Esophagus mucosa (tissue), 1 donor: ENCODE measurements at places on chromosomes 5 and 9. TPM values are rescaled to one million over a fixed set of nuclear protein-coding genes. Genes with fewer than 3 reads are reported as not detected.

The TESK1 gene
- 9.5 TPM for total RNA-seq

The INSL6 gene
- not detected for total RNA-seq

The RALGPS1 gene
- total RNA-seq = 6.8 TPM

The CARD6 gene
- 15.9 TPM for total RNA-seq

The KIF20A gene
- 21.2 TPM for total RNA-seq

The BTF3 gene
- 764 TPM for total RNA-seq

The FRMD3 gene
- total RNA-seq = 0.60 TPM

The NAA35 gene
- 17.3 TPM for total RNA-seq

The P4HA2 gene
- 19.0 TPM for total RNA-seq

The SOHLH1 gene
- not detected for total RNA-seq

The OR1Q1 gene
- not detected for total RNA-seq

The TUT7 gene
- total RNA-seq = 33.3 TPM

The DDX4 gene
- total RNA-seq = not detected

- ATAC-seq = peak; percentile 47
These were observed 41.9 kb downstream of the TNFAIP8 start for GRCh38 chr5:119397518-119398380.

- peak; percentile 99 for ATAC-seq
These were observed at the start of gene ELAVL2 for GRCh38 chr9:23826120-23826629. Gene ELAVL2, minus strand, starts transcription at chr9:23826240. Its CDS starts 64,006 bp downstream, at chr9:23762234.

DNA sequence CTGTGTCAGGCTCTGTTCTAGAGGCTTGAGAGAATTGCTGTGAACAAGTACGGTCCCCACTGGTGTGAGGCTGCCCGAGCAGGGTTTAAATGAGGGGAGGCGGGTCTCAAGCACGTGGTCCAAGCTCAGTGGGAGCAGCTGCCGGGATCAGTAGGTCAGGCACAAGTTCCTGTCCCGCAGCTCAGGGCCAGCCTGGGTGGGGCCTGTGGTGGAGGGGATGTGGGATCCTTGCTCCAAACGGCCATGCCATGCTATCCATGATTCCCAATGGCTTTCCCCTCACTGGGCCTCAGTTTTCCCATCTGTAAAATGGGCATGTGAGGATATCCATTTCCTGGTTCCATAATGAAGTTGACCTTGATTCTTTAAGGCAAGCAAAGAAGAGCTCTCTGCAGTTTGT lies 17.1 kb downstream of the OBP2B start:
- ATAC-seq = no peak

DNA sequence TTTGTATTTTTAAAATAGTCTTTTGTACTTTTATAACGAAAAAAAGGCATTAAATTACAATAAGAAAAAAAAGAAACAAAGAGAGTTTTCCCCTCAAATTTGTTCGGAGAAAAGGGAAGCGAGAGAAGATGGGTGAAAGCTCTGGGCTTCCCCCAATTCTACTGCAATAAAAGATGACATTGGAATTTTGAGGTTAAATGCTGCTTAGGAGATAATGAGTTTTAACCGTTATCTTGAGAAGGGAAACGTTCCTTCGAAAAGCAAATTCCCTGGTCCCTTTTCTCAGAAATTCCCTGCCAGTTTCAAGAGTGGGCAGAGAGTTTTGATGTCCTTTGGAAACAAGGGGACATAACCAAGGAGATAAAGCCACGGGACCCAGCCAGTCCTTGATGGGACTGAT lies 18.4 kb upstream of the ERGIC1 start:
- no peak for ATAC-seq

- ATAC-seq = no peak
These were observed 81.9 kb upstream of the DHFR start for GRCh38 chr5:80736730-80737129.

DNA sequence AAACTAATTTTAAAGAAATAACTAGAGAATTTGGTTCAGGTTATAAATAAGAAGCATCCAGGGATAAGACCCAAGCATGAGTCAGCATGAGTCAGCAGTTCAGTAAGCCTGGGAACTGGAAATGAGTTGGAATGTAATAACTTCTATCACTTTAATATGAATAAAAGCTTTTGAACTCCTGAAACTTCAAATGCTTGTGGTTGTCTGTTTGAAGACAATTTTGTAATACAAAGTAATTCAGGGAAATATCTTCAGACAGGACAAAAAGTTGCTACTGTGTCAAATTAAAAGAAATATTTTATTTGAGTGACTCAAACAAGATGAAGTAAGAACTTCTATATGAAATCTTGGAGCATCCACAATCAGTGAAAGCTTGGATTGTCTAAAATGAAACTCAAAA lies 331.2 kb upstream of the DAB2 start:
- ATAC-seq = no peak

- peak; percentile 63 for ATAC-seq
These were observed 173.0 kb upstream of the DAPK1 start for GRCh38 chr9:87324613-87325194.

DNA sequence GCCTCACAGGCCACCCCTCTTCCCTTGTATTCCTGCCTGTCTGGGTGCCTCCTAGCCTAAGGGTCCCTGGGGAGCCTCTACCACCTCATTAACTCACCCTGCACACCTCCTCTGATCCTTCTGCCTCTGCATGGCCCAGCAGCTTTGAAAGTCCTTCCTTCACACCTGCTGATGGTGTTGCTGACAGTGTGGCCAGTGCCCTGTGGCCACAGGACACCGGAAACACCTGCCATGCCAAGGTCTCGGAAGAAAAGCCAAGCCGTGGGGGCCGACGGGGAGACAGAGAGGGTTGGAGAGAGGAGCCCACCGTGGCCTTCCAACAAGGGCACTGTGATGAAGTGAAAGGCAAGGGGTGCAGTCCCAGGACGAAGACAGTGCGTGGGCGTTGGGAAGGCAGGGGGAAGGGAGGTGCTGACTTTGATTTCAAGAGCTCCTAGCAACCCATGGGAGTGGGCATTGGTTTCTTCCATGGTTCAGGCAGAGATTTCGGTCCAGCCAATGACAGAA lies 4.1 kb downstream of the BTNL9 start:
- ATAC-seq = no peak

GRCh38 chr9:86589273-86589672 lies 235.1 kb upstream of the TUT7 start:
- ATAC-seq = no peak

- ATAC-seq = no peak
These were observed 76.1 kb downstream of the HMHB1 start for GRCh38 chr5:143887903-143888665.

GRCh38 chr5:124234022-124234769 lies 512.2 kb downstream of the ZNF608 start:
- ATAC-seq = no peak

- ATAC-seq = no peak
These were observed 8.9 kb upstream of the DBN1 start for GRCh38 chr5:177482359-177482795.

- ATAC-seq = no peak
These were observed 496 bp downstream of the CXCL14 start for GRCh38 chr5:135578305-135578684.

DNA sequence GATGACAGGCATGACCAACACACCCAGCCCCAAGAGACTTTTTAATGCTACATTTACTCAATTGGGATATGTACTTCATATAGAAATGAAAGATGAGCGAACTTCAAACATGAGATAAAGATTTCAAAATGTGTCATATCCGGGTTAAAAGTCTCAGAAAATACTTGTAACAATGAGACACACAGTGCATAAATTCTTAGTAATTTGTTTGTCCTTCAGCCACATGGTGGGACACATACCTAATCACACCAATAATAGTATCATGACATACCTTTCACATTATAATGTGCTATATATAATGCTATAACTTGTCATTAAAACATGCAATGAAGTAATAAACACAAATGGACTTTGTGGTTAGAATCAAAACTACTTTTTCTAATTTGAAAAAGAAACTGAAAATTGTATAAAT lies 204.7 kb upstream of the RFX3 start:
- ATAC-seq = no peak

GRCh38 chr5:173138707-173139106 lies 5.6 kb upstream of the BNIP1 start:
- no peak for ATAC-seq

GRCh38 chr5:178462816-178463215 lies 127.4 kb downstream of the COL23A1 start:
- ATAC-seq = no peak

DNA sequence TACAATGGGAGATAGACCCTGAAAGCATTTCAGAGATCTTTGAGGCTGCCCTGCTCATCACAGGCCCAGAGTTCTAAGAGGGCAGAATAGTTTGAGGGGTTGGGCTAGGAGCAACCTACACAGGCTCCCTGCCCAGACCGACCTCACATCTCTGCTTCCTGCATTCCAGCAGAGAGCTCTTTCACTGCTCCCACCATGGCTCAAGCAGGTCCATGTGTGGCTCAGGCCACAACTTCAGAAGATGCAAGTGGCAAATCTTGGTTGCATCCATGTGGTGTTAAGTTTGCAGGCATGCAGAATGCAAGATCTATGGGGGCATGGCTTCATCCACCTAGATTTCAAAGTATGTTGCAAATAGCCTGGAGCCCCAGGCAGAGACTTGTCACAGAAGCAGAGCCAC lies 39.0 kb downstream of the GDA start:
- ATAC-seq = no peak

DNA sequence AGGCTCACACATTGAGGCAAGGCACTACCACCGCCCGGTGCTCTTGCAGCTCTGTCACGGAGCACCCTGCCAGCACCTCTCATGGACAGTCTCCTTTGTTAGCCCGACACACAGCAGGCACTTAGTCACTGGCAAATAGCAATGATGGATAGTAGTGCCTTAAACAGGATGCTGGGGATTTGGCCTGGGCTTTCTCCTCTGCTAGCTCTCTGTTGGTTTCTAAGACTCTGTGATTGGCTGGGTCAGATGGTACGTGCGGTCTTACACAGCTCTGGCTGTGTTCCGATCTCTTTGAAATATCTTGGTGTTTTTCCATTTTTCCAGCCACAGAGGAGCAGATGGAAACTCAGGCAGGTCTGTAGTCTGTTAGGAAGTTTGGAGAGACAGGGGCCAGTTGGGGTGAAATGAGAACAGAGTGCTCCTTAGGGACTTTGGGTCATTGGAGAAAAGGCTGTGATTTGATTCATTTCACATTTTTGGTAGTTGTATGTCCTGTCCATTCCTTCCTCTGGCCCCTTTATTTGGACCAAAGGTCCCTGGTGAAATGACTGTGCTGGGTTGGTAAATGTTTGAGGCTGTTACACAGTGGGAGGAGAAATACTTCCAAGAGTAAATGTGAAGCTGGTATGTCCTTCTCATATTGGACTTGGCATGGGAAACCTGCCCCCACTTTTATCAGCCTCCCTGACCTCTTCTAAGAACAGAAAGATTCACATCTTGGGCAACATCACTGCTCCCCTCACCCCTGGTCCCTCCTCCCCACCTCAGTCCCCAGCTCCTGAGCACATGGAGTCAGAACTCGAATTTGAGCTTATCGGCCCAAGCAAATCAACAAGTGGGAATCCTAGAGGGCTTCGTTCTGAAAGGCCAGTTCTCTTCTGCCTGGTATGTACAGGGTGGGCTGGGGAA lies 3.4 kb downstream of the SMIM3 start:
- peak; percentile 84 for ATAC-seq

GRCh38 chr5:94314460-94315131 lies 303.8 kb downstream of the KIAA0825 start:
- ATAC-seq = no peak

DNA sequence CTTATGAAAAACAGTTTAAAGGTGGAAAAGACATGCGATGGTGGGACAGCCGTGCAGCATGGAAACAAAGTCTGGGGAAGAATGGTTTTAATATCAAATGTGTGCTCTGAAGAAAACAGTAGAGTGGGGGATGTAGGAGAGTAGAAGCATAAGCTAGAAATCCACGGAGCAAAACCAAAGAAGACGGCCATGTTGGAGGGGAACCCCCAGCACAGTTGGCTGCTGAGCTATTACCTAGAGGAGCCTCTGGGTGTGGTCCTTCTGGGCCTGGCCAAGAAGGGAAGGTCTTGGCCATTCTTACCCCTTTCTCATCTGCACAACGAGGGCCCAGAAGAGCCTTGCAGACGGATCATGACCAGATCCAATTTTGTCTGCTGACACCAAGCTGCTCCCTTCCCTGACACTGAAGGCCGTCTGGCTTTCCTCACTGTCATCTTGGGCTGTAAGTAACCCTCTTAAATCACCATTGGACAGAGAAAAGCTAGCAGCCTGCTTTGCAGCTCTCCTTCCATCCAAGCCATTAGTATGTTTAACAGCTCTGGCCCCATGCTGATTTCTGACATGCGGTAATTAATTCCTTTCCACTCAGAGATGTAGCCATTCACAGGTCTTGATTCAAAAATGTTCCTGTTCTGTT lies 189.5 kb downstream of the SEC61B start:
- ATAC-seq = no peak

- no peak for ATAC-seq
These were observed 21.9 kb upstream of the ELL2 start for GRCh38 chr5:95983509-95983908.

DNA sequence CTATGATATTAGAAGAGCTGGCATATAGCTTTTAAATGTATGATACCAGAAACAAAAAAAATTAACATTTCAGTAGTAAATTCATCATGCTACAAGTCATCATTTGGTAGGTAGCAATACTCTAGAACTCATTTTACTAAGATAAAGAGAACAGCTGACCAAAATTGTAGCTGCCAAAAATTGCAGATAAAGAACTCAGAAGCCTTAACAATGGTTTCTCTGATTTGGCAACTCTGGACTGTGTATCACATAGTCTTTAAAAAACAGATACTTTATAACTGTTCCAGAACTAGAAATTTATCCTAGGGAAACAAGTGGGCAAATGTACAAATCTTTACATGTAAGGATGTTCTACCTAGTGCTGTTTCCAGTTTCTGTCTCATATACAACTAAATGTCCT lies 33.9 kb downstream of the ZFR start:
- ATAC-seq = no peak
